ENCODE measurements at places on chromosomes 3 and 15.

GRCh38 chr3:28575100-28575745 is 226.6 kb upstream of the AZI2 start:
- no peak for DNase-seq

DNA sequence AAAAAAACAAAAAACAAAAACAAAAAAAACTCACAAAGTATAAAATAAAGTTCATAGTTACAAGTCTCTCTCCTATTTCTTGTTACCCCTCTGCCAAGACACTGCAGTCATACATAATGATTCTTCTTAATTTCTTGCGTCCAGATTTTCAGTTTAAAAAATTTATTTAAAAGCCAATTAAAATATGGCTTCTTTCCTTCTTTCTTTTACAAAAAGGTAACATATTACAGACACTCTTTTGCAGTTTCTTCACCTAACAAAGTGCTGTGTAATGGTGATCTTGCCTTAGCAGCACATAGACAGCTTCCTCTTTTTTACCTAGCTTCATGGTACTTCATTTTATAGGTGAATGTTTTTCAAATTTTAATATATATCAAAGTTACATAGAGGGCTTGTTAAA is 136.1 kb upstream of the SGO1 start:
- no peak for DNase-seq

DNA sequence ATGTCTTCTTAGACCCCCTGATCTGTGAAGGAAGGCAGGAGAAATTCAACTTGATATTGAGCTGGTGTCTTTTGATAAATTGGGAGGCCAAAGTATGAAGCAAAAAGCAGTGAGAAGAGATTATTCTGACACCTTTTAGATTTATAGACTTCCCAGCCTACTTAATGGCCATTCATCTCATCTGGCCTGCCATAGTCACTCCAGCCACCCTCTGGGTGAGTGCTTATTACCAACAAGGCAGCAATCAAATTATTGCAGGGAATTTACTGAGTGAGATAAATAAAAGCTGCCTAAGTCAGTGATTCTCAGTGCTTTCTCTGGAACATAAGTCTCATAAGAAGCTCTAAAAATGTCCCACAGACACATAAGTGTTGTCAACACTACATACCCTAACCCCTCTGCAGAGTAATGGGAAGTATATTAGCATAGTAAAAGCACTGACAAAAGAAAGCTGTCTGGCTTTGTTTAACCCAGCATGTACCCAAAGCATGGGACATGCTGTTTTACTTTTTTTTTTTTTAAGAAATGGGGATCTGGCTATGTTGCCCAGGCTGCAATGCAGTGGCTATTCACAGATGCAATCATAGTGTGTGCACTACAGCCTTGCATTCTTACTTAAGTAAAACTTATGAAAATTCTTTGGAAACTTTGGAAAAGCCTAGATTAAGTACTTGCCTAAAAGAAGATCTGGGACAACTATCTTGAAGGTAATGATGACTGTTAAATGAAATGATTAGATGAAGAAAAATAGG is 725.3 kb downstream of the TUSC7 start:
- DNase-seq = no peak

- peak; percentile 24 for DNase-seq
Measured at GRCh38 chr3:42635111-42635510, 18.4 kb upstream of the ZBTB47 start.

DNA sequence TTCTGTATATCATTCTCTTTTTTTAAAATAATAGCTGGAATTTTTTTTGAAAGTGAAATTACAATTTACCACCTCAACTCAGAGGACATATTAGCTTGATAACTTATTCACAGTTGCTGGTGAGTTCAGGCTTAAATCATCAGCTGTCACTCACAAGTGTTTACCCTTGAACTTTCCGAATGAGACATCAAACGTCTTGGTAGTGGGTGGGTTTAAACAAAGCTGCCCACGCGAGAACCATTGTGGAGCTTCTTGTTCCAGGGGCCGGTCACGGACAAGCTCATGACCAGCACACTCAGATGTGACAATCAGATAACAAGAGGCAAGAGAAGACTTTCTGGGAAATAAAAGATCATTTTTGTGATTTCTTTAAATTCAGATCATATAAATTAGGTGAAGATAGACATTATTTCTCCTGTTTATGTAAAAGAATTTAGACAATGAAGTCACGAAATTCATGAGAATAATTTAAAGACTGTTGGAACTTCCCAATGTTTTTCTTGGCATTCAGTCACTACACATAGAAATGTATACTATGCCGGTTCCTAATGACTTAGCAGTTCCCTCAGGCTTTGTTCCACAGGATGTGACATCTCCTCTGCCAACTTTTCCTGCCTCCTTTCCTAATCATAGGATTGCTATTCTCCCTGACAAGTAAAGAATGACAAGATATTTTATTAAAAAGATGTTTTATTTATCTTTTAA is 29.3 kb downstream of the BTD start:
- no peak for DNase-seq

GRCh38 chr3:112606098-112606497 is 34.8 kb downstream of the CCDC80 start:
- no peak for DNase-seq

DNA sequence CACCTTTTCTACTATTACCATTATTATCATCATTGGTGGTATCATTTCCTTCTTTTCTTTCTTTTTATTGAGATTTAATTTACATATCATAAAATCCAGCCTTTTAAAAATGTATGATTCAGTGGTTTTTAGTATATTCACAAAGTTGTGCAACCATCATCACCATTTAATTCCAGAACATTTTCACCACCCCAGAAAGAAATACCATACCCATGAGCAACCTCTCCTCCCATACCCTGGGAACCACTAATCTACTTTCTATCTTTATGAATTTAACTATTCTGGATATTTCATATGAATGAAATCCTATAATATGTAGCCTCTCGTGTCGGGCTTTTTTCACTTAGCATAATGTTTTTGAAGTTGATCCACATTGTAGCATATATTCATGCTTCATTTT is 29.1 kb downstream of the AAGAB start:
- no peak for DNase-seq

- no peak for DNase-seq
Measured at GRCh38 chr3:172786036-172786435, 35.5 kb downstream of the ECT2 start.

GRCh38 chr3:111667621-111668239 is 72.6 kb upstream of the ZBED2 start:
- peak; percentile 89 for DNase-seq

- DNase-seq = no peak
Measured at GRCh38 chr3:1752205-1752604, 346.5 kb upstream of the CNTN4 start.

GRCh38 chr3:56005196-56005805 is 463.0 kb downstream of the ERC2 start:
- DNase-seq = no peak

DNA sequence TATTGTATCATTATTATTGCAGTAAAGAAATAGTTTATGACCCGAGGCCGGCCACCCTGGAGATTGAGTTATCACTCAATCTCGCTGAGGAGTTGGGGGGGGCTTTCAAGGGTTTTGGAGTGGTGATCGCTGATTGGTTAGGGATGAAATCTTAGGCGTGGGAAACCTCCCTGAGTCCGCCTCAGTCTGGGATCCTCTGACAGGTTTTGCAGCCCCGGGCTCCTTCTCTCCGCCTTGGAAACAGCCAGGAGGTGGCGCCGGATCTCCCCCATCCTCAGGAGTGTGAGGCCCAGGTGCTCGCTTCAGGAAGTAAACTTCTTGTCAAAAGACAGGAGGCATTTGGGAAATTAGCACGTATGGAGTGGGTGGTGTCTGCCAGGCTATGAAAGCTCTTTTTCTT is 41.1 kb upstream of the SEC61A1 start:
- DNase-seq = no peak

DNA sequence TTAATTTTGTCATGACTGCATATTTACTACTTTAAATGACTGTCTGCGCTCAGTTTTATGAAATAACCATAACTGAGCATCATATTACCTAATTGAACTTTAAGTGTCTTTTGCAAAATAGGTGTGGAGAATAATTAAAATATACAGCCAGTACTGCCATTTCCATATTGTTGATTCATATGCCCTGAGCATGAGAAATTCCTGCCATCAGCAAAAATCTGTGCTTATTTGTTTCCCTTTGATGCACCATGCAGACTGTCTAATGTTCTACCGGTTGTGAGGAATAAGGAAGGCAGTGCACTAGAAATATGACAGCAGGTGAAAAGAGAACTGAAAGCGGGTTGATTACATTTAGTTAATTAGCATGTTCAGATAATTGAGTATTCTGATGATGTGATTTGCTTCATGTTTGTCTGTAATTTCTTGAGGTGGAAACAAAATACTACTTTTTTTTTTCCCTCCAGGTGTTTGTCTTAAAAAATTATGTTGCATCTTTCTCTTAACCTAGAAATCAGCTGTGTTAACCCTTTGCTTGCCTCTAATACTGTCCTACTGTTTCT is 229.4 kb upstream of the AZI2 start:
- DNase-seq = no peak

DNA sequence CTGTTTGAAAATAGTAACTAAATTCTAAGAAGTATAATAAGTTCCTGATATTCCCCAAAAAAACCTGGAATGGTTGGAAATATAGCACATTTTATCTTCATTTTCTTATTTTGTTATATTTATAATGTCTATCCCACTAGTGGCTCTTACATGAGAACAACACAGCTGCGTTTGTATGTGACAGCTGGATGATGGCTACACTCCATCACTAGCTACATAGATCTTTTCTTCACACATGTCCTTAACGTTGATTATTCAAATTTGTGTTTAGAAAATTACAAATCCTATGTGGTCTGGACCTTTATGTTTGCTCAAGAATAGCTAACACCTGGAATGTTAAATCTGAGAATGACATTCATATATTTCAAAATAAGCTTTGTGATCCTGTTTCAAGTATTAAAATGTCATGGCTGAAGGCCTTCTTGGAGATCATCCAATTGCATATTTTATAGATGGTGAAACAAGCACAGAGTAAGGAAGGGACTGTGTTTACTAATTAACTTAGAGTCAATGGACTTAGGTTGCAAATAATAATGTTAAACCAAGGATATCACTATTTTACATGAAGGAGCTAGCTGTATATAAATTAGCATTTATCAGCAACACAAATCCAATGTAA is 60.8 kb downstream of the ATP13A5 start:
- DNase-seq = no peak

DNA sequence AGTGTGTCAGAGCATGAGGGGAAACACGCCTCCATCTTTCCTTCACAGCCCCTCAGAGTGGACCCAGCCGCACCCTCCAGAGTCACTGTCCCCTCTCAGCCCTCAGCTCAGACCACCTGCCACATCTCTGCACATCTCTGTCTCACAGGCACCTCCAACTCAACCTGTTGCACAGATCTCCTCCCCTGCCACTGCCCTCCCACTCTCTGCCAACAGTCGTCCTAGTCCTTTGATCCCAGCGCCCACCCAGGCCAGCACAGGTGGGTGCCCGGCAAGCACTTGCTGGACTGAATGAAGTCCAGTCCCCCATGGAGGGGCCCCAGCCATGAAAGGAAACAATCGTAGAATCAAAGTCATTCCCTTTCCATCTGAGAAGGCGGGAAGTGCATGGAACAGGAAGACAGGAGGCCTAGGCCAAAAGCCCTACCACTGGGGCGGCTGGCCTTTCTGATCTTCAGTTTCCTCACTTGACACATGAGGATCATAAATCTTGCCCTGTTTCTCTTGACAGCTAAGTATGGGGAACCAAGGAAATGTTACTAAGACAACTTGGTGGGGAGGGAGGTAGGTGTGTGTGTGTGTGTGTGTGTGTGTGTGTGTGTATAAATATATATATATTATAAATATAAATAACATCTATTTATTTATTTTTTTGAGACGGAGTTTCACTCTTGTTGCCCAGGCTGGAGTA is 28.1 kb downstream of the HCN4 start:
- DNase-seq = no peak

DNA sequence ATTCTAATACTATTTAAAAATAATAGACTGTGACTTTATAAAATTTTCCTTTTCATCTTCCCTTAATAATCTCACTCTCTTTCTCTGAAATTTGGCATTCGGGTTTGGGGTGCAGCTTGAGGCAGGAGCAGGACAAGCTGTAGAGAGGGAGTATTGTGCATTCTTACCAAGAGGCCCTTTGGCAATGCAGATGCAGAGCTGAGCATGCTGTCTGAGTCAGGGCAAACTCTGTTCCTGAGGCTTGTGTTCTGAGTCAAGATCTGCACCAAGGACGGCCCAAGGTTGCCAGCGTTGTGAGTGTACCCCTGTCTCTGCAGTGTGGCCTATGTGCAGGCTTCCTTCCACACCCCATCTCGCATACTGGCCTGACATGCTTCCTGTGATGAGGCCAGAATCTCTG is 343.8 kb upstream of the FRG2C start:
- no peak for DNase-seq

DNA sequence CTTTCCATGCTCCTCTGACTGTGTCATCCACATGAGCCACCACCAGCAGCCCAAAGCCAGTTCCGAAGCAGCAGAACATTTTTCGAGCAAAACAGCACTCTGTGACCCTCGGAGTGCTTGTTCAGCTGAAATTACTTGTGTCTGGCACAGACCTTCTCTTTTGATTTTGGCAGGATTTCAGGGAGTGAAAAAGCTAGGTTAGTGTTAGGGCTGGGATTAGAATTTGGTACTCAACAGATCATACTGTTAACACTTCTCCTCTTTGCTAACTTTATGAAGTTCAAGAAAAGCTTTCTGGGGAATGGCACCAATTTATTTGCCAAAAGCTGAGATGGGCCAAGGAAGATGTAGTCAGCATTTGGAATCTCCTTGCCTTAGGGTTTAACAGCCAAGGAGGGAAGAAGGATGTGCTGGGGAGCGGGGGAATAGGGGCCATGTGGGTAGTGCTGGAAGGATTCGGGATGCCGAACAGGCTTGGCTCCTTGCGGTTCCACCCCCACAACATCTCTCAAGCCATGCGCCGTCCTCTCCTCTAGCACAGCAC is 55.1 kb upstream of the TRA2B start:
- DNase-seq = no peak

- no peak for DNase-seq
Measured at GRCh38 chr3:99757966-99758365, 59.7 kb upstream of the CMSS1 start.

DNA sequence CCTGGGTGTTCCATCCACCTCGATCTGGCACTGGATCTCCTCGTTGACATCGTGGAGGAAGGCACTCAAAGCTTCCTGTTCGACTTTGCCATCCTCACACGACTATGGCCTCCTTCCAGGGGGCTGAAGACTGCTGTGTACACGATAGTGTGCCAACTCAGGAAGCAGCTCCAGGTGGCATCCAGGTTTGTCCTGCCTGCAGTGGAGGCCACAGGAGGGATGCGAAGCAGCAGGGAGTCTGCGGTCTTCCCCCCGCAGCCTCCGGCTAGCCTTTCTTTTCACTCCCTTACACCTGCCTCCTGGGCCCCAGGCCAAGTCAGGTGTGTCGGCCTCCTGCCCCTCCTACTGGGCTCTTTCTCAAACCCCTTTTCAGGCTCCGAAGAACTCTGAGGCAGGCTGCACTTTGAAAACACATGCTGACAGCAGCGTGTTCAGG is 32.2 kb downstream of the SYNM start:
- no peak for DNase-seq

GRCh38 chr3:72496051-72496670 is 352.1 kb downstream of the SHQ1 start:
- DNase-seq = no peak

DNA sequence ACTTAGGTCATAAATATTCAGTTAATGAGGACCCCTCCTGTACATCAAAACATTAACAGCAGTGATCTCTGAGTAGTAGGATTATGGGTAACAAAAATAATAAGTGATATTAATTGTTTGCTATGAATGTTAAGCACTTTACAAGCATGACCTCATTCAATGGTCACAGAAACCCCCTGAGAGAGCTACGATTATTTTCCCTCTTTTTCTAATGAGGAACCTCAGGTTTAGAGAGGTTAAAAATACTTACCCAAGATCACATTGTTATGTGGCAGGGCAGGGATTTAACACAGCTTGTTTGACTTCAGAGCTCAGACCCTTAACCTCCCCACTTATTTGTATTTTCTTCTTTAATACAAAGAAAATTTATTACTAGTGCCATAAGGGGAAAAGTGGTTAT is 228.2 kb downstream of the TBL1XR1 start:
- DNase-seq = no peak
